Neural progenitor cell (in vitro differentiated cells): ENCODE measurements at places on chromosomes 1 and 21. TPM values are rescaled to one million over a fixed set of nuclear protein-coding genes. Genes with fewer than 3 reads are reported as not detected.

Gene MANEAL
- 0.24 and 0.40 TPM in 2 replicates for total RNA-seq

DNA sequence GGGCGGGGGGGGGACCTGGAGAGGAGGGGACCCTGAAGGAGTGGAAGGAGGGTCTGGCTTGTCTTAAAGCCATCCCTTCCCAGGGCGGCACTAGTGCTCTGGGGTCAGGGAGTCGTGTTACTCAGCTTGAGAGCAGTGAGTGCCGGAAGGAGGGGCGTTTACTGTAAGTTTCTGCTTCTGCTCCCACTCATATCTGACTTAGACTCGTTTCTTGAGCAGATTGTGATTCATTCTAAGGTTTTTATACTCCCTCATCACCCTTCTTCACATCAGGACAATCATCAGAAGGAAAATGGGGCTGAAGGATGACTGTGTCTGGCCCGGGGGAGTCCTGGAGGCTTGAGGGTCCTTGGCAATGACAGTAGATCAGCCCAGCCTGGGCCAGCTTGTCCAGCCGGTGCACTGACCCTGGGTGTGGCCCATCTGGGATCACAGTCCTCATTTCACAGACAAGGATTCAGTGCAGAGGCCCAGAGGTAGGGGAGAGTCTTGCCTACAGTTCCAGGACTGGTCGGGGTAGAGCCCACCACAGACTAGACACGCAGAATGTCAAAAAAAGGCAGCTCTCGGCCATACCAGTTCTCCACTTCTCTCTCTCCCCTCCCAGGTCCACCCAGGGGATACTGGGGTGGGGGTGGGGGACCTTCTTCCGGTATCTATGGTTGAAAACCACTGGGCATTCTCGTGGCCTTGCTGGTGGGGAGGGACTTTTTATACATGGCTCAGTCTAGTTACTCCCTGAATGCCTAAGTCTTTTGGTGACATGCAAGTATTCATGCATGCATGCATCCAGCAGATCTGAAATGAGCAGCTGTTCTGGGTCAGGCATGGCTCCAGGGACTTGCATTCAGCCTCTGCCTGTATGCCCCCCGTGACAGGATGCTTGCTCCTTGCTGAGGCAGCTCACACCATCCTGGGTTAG is 5.1 kb downstream of the TNFRSF8 start:
- peak; percentile 46 for DNase-seq

Gene PTPN22
- total RNA-seq: not detected in 2 replicates

Gene MFSD2A
- total RNA-seq: 0.90 and 1.4 TPM in 2 replicates

GRCh38 chr1:71068325-71069240 is 12.3 kb downstream of the ZRANB2 start:
- no peak for DNase-seq

- no peak for DNase-seq
These were observed 428.1 kb downstream of the PRDM2 start for GRCh38 chr1:14128096-14128495.

DNA sequence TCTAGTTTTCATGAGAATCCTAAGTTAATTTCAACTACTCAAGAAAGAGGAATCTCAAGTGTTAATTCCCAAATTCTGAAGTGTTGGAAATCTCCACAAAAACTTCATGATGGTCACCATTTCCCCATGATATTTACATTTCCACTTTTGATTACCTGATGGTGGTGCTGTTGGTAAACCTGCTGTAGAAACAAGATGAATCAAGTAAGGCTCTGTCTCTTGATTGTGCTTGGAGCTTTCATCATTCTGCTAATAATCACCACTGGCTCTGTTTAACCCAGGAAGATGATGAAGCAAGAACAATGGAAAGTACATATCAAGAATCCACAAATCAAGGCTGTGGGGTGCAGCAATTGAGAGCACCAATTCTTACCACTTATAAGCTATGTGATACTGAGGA is 77.8 kb downstream of the C4BPA start:
- no peak for DNase-seq

DNA sequence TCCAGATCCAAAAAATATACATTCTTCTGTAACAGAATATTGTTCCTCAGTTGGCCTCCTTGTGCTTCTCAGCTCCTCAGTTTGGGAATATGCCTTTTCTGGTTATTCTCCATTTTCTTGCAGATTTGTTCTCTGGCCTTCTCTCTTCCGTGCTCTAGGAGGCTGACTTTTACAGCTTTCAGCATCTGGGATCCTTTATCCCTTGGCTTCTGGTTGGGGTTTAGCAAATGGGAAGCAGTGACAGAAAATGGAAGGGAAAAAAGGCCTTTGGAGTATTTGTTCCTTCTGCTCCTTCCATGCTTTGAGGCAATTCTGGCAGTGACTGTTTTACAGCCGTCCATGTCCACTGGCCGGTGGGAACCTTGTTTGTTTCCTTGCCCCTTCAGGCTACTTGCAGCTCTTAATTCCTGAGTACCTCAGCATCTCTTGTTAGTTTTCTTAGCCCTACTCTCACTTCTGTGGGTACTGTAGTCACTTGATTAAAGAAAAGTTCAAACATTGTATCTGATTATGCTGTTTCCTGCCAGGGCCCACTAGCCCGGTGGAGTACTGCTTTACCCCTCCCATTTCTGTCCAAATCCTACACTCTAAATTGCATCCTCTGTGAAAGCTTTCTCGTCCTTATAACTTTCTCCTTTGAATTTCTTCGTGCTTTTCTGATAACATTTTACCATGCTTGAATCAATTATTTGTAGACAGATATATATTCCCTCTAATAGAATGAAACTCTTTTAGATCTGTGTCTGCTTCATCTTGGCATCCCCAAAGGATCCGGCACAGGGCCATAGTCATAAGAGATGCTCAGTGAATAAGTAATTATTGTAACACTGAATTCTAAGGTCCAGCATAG is 118.2 kb downstream of the OSBPL9 start:
- no peak for DNase-seq

Gene FLG2
- total RNA-seq: not detected in 2 replicates

Gene C1orf116
- total RNA-seq: 0.04 and 0.56 TPM in 2 replicates

- no peak for DNase-seq
These were observed 14.3 kb downstream of the TNN start for GRCh38 chr1:175081983-175082382.

DNA sequence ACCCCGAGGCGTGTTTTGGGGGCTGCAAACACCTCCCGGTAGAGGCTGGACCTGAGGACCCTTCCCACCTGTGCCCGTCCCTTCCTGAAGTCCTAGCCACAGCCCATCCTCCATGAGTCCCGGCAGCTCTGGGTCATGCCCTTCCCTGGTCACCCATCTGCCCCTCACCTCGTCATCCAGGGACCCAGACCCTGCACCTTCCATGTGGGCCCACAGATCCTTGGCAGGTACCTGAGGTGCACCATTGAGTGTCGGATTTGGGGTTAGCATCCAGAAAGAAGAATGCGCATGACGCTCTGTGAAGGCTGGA is 6.8 kb downstream of the RNF187 start:
- DNase-seq: no peak

- DNase-seq: no peak
These were observed 10.2 kb downstream of the SRSF4 start for GRCh38 chr1:29171521-29171920.

Gene SEMA4A
- total RNA-seq: 0.69 and 1.8 TPM in 2 replicates

Gene COL16A1
- 0.22 and 7.0 TPM in 2 replicates for total RNA-seq

DNA sequence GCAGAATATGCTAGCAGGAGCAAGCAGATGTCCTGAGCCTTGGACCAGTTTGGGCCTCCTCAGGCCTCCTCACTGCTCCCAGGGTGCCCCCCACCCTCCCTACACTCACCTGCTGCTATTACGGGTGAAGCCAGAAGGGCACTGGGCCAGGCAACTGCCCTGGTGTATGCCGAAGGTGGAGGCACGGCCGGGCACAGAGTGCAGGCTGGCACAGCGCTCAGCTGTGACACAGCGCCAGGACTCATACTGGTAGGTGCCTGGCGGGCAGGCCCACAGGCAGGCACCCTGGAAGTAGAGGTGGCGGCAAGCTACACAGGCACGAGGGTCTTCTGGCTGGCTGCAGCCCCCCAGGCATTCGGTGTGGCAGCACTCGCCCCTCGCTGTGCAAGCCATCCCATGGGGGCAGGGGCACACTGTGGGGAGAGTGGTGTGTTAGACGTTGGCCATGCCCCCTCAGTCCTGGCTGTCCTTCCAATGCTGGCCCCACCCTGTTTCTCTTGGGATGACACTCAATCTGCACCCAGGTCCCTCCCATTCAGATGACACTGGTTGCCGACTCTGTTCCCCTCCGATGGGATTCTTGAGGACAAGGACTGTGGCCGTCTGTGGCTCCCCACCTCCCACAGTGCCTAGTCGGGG is 7.0 kb downstream of the INSRR start:
- DNase-seq: no peak

Gene SHE
- total RNA-seq: 0.04 TPM in 1 of 2 replicates, not detected in the other

Gene SRGAP2B
- 19.1 and 35.9 TPM in 2 replicates for total RNA-seq

- DNase-seq: no peak
These were observed 150.6 kb upstream of the HMGB4 start for GRCh38 chr1:33713058-33713877.

DNA sequence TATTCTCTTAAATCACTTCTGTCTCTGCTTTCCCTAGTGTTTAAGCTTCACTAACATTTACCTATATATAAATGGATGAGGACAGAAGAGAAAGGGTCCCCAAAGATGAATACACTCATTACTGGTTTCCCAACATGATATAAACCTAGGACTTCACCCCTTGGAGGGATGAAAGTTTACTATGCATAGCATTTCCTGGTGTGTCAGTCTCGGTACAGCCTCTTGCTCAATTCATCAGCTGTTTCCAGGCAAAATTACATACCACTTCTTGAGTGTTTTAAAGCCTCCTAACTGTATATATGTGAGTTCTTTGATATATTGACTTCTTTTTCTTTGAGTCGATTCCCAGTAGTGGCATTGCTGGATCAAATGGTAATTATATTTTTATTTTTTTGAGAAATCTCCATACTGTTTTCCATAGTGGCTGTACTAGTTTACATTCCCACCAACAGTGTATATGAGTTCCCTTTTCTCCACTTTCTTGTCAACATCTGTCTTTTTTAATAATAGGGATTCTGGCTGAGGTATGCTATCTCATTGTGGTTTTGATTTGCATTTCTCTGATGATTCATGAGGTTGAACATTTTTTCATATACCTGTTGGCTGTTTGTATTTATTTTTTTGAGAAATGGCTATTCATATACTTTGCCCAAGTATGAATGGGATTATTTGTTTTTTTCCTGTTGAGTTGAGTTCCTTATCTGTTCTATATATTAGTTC is 259.3 kb upstream of the CACYBP start:
- DNase-seq: no peak

Gene TEX38
- not detected in 2 replicates for total RNA-seq

DNA sequence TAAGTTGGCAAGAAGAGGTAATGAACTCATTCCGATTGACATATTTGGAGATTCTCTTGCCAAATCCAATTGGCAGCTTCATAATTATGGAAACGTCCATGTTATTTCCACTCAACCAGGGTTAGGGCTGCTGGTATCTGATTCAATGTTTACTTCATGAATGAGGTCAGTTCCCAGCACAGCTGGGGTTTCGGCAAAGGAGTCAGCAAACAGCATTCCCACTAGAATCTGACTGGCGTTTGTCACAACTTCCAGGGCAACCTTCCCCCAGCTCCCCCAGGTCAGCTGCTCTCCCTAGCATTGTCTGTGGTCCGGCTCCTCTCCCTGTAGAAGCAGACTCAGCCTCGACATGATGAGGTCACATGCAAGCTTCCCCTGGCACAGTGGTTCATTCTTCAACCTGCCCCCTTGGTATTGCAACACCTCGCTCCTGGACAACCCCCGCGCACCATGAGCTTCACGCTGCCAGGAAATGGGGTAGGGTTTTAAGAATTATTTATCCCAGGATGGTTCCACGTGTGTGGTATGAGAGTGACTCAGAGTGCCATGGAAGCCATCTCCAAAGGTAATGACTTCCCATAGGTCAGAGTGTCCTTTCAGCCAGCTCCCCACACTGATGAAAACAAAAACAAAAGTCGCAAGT is 100.7 kb upstream of the SLC25A33 start:
- DNase-seq: no peak

DNA sequence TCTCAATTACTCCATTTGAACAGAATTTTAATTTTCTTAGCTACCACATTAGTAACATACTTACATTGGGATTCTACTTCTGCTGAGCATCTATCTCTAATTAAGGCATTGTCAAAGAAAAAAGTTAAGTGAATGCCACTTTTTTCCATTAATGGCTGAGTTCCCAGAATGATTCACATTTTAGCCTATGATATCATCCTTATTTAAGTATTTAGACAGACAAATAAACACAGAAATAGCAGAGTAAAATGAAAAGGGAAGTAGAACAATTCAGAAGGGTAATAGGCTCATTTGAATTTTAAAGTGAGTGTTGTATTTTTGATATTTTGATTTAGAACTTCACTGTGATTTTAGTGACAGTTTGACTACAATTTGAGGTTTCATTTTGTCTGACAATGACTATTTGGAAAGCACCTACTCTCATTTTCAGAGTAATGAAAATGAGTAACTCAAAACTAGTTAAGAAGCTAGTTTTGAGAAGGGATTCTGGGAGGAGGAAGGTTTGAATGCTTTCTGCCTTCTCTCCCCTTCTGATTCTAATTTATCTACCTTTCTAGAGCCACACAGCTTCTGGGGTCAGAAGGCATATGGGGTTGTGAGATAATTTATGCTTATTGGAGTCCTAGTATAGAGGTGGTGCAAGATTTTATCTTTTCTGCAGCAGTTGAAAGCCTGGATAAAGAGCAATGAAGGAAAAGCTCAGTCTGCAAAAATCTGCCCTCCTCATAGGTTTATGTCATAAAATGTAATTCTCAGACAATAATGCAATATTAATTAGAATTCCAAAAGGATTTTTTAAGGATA is 15.5 kb downstream of the LYPLAL1 start:
- DNase-seq: no peak

GRCh38 chr1:82806133-82806532 is 1005.4 kb downstream of the ADGRL2 start:
- peak; percentile 10 for DNase-seq

DNA sequence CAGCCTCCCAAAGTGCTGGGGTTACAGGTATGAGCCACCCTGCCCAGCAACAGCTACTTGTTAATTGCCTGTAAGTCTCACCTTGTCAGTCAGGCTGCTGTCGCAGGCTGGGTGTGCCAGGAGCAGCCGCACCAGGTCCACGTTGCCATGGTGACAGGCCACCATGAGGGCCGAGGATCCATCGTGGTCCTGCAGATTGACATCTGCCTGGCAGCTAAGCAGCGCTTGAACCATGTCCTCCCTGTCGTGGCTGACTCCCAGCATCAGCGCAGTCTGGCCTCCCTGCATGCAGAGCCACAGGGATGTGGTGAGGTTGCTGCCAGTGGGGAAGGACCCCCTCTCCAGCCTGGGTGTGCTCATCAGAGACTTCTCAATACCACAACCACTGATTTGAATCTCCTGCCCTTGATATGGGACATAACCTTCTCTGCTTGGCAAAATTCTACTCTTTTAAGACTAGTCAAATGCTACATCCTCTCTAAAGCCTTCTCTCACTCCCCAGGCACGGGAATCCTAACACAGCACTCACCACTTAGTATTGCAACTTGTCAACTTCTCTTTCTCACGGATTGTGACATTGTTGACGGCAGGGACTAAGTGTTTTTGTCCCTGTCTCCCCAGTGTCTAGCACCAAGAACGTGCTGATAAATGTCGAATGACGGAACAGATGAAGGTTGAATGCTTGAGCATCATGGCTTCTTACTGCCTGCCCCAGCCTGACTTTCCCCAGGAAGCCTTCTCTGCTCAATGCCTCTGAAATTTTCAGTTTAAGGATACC is 52.9 kb downstream of the L1TD1 start:
- peak; percentile 75 for DNase-seq
